WTC11 (cell line): ENCODE measurements at places on chromosomes 2 and 18. TPM values are rescaled to one million over a fixed set of nuclear protein-coding genes. Genes with fewer than 3 reads are reported as not detected.
A peak's percentile ranks its signal among the peaks of the same experiment; 100 is the strongest.

ZNF521 gene
- total RNA-seq: 13.8 to 16.9 TPM (median 15.3 TPM) in 3 replicates

MC4R gene
- 0.16 TPM in 1 of 3 replicates, not detected in the others for total RNA-seq

DNA sequence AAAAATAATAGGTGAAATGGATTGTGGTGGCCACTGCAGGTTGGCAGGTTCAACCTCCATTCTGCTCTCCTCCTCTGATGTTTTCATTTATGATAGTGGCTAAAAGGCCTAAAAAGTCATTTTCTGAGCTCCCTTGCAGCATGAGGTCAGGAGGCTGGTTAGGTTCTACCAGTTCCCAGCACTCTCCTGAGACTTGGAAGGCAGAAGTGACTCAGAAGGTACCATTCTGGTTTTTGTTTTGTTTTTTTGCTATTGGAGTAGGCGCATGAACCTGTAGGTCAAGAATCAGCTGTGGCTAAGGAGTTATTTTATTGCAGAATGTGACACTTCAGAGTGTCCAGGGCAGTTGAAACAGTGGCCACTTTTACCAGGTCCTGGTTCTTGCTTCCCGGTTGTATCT lies 181.9 kb downstream of the CCDC102B start:
- no peak for DNase-seq

GRCh38 chr18:36153771-36154170 lies 24.1 kb downstream of the ELP2 start:
- DNase-seq: no peak

GRCh38 chr18:46433121-46433826 lies 223.7 kb downstream of the LOXHD1 start:
- DNase-seq: peak; percentile 92
